Left hindlimb (tissue), 1 donor: ENCODE measurements at places on chromosomes 11 and 22.

- DNase-seq, result no peak
Measured at GRCh38 chr22:48972979-48973693, 854.5 kb downstream of the BRD1 start.

GRCh38 chr11:12243486-12243885 is 133.1 kb downstream of the MICAL2 start:
- DNase-seq, result peak; percentile 78

- no peak for DNase-seq
Measured at GRCh38 chr11:37468344-37468743, 870.3 kb upstream of the RAG2 start.

DNA sequence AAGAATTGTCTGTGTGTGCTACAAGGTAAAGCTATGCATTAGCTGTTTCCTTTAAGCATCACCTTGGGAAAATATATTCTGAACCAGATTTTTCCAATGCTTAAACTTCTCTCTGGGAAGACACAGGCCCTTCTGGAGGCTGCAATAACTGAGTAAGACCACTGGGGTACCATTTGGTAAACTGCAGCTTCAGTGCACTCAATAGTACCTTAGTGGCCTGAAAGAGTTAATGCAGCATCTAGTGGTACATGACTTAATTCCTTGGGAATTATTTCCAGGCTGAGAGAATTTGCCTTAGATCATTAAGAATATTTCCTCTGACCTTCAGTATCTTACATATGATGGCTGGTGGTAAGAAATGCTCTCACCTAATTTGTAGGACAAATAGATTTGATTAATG is 727.4 kb downstream of the DLG2 start:
- DNase-seq, result no peak

DNA sequence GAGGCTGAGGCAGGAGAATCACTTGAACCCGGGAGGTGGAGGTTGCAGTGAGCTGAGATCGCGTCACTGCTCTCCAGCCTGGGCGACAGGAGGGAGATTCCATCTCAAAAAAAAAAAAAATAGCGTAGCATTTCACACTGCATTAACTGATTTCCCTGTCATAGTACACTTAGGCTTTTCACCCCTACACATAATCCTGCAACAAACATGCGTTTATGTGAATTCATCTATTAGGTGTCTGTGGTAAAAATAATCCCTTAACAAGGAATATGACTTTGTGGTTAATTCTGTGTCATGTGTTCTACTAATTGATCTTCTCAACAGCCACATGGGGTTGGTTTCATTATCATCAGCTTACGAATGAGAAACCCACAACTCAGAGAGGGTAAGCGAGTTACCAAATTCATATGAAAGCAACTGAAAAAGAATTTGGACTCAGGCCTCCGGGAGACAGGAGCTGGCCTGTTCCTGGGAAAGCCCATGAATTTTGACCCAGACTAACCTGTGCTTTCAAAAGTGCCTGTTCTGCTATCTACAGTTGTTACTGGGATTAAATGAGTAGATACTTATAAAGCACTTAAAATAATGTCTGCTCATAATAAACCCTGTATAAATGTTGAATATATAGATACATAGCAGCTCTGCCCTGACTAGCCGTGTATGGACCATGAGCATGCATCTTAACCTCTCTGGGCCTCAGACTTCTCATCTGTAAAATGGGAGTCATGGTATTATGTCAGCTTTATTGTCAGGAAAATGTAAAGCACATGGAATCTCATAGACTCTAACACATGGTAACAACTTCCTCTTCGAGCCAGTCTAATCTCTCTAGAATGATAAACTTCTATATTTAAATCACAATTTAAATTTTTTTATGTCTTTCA is 36.6 kb downstream of the KCNJ1 start:
- no peak for DNase-seq
